ENCODE measurements at places on chromosomes 1 and 21.

- no peak for DNase-seq
Observed at GRCh38 chr1:208895181-208895580, 651.0 kb upstream of the PLXNA2 start.

- no peak for DNase-seq
Observed at GRCh38 chr1:86502721-86503405, 34.1 kb downstream of the CLCA1 start.

DNA sequence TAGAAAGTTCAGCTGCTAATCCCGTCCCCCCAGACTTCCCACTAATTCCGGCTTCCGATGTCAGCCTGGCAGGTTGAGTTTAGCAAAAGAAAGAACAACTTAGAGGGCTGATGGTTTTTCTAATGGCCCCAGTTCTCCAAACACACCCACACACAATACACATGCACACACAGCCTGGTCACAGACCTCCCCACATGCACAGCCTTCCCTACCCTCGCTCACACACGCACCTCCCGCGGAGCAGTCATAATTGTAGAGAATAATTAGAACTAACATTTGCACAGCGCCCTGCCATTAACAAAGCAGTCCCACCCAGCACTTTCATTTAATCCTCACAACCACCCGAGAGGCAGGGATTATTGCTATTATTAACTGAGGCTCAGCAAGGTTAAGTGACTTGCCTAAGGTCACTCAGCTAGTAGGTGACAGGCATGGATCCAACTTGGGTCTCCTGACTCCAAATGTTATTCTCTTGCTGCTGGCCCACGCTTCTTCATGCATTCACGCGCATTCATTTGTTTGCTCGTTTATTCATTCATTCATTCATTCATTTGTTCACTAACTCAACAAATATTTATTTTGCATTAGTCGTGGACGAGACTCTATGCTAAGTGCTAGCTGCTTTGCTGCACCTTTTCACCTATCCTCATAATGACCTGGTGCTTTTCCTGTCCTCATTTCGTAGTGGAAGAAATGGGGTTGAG lies 274.9 kb downstream of the FOXD2 start:
- no peak for DNase-seq

DNA sequence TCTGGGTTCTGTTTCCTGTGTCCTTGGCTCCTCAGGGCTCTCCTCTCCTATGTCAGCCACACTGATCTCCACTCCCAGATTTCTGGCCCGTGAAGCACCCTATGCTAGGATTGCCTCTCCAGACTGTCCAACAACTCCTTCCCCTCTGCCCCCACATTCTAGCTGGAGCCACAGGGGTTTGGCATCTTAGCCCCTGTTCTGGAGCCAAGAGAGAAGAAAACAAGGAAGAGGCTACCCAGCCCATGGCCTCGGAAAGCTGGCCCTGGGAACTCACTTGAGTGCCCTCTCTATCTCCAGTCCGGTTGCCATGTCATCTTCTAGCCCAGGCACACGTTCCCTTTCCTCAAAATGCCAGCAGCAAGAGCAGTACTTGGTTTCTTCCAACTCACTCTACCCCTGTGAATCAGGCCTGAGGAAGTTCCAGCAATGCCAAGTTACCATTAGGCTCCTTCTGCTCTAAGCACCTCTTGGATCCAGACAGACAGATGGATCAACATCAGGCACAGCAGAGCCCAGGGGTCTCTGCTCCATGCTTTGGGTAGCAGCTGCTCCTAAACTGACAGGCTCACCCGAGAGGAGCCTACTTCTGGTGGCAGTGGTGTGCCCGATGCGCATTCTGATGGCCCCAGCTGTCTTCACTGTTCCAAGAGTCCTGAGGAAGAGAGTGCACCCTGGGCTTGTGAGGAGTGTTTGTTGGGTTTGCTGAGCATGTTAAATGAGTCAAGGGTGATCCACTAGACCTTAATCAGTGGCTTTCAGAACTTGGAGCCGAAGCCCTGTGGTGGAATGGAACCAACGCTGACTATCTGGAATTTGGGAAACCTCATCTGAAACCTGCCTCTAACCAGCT lies 11.6 kb upstream of the GPR61 start:
- DNase-seq = no peak

GRCh38 chr1:61277121-61277690 lies 194.8 kb downstream of the NFIA start:
- DNase-seq = no peak

DNA sequence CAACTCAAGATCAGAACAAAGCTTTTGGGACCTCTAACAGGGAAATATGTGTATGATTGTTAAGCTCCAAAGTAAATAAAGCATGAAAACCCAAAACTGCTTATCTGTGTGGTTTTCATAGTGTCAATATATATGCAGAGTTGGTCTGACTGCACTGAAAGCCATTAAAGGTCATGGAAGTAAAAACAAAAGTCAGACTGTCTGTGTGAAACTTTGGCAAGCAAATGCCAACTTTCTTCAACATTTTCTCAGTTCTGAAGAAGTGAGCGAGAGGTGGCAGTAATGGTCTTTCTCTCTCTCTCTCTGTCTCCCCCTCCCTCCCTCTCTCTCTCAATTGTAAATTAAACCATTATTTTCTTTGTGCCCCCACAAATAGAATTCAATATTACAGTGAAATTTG lies 100.1 kb upstream of the S1PR1 start:
- no peak for DNase-seq
